ENCODE measurements at places on chromosomes 3 and 15.

- no peak for DNase-seq
Measured at GRCh38 chr3:146889626-146890025, 284.5 kb upstream of the PLSCR5 start.

- DNase-seq: no peak
Measured at GRCh38 chr3:196603683-196604082, 35.2 kb downstream of the FBXO45 start.

DNA sequence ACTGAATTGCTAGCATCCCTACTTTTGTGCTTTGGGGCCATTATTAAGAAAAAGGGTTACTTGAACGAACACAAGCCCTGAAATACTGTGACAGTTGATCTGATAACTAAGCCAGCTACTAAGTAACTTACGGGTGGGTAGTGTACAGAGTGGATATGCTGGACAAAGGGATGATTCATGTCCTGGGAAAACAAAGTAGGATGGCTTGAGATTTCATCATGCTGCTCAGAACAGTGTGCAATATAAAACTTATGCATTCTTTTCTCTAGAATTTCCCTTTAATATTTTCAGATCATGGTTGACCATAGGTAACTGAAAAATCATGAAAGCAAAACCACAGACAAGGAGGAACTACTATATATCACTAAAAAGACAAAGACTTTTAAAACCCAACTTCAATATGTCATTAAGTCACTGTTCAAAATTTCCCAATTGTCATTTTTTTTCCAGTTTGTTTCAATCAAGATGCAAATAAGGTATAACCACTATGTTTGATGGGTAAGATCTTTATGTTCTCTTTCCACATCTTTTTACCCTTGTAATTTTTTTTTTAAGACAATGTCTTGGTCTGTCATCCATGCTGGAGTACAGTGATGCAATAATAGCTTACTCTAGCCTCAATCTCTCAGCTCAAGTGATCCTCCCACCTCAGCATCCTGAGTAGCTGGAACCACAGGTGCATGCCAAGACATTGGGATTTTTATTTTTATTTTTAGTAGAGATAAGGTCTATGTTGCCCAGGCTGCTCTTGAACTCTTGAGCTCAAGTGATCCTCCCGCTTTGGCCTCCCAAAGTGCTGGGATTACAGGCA lies 67.7 kb downstream of the IFT80 start:
- DNase-seq: no peak

DNA sequence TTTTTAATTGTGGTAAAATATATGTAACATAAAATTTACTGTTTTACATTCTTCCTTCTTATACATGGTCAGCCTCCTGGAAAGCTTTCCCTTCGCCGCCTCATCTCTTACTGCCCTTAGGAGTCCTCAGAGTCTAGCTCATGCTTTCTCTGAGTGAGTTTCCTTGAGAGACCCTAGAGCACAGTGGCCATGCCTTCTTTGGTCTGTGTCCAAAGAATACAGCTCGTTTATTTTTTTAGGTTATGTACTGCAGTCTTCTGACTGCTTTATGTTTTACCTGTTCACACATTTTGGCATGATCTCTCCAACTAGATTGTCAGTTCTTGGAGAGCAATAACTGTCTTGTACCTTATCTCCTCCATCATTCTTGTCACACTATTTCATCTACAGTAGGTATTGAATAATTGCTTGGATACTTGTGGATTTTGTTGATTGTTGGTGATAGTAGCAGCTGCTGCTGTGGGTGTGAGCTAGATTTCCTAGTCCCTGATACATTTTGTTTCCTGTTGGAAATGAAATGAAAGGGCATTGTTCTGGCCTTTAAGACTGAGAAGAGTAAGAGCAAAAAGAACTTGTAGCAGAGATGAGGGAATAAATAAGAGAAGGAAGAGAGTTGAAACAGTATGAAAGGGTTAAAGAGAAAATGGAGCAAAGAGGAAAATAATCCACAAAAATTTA lies 10.9 kb downstream of the ARIH2 start:
- no peak for DNase-seq

DNA sequence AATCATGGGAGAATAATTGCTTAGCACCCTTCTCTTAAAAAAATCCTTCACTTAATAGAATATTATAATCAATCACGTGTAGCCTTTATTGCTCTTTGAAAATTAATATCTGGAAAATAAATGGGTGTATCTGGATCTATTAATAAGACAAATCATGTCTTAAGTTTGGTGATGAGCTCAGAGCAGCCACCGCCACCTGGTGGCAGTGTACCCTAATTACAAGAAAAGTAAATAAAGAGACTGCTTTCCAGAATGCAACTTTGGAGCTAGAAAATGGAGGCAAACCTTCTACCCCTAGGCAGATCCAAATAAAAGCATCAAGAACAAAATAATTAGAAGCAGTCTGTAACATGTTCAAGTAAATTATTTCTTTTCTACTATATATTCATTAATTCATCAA lies 43.5 kb downstream of the EPHB1 start:
- no peak for DNase-seq

GRCh38 chr3:196938576-196938975 lies 3.8 kb downstream of the NCBP2 start:
- DNase-seq: no peak

DNA sequence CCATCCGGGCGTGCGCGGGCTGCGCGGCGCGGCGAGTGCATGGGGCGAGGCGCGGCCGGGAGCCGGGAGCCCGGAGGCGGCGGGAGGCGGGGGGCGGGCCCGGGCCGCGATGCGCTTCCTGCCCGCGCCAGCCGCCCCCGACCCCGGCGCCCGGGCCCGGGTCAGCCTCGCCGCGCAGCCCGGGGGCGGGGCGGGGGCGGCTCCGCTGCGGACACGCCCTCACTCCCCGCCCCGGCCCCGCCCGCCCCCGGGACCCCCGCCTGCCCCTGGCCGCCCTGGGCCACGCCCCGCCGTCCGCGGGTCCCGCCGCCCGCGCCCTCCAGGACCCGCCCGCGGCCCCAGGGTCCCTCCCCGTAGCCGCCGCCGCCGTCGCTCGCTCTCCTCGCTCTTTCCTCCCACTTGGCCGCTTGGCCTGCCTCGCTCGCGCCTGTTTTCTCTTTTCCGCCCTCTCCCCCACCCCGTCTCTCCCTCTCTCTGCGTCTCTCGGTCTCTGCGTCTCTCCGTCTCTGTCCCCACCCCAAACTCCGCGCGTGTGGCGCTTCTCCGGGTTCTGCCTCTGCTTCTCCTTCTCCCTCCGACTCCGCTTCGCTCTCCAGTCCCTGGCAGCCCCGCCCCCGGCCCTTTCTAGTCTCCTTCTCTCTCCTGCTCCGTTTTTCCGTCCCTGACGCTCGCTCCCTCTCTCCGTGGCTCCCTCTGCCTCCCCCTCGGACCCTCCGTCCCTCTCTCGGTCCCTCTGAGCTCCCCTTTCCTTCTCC lies at the start of gene PLXND1:
Gene PLXND1, minus strand, starts transcription at position 41 of the 755 bp plus-strand sequence. Its CDS starts 37 bp downstream, at position 4.
- DNase-seq: peak; percentile 53

DNA sequence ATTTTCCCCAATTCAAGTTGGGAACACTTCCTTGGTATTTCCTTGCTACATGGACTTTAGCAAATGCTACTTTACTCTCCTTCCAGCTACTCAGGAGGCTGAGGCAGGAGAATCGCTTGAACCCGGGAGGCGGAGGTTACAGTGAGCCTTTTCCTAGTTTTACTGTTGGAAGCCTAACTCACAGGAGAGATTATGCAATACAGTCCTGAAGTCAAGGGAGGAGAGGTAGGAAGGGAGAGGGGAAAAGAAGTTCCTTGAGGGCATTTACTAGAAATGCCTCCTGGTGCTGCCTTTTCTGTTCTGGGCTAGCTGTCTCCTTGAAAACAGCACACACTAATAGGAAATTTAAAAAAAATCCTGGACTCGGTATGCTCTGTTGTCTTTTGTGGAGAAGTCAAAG lies 6.2 kb downstream of the HHLA2 start:
- DNase-seq: no peak

Data from tibial nerve (tissue), 4 donors.